ENCODE measurements at places on chromosomes 11 and 22.

DNA sequence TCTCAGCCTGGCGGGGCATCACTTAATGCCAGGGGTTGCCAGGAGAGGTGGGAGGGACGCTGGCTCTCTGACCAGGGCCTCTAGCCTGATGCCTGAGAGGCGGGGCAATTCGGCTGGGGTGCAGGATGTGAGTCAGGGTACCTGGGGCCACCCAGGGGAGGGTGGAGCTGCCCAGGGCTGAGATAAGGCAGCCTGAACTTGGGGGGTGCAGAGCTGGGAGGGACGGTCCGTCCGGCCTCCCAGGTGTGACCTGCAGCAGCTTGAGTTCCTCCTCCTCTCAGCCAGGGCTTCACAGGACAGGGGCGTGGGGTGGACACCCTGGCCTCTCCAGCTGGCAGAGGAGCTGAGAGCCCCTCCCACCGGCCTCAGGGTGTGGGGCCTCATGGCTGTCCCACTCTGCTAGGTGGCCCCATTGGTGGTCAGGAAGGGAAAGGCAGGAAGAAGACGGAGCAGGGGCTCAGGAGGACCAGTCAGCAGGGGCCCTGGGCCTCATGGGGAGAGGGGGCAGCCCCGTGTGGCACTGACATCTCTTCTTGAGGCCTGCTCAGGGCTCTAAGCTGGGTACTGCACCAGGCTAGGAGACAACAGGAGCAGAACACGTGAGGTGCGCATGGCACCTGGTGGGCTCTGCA, 942 bp upstream of the RPS6KA4 start:
- peak; percentile 34 for DNase-seq

- DNase-seq: peak; percentile 87
Measured at GRCh38 chr22:37807410-37808293, at the start of gene GCAT. GCAT (plus strand) TSS chr22:37807934; CDS start chr22:37807968, 34 bp downstream.

- DNase-seq: no peak
Measured at GRCh38 chr22:22909605-22910271, 22.1 kb downstream of the IGLL5 start.

DNA sequence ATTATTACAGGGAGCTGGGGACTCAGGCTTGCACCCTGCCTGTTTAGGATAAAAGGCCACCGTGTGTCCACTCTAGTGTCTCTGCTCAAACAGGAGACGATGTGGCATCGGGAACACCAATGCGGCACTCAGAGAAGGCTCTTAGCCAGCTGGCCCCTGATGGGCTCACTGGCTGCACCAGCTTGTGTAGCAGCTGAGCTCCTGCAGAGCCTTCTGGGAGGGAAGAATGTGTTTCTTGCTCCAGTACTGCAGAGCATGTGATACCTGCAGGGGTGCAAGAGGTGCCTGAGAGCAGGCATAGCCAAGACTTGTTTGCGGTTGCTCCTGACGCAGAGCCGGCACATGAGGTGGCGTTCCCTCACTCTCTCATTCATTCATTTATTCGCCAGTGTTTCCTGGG, 44.4 kb upstream of the KCNQ1OT1 start:
- no peak for DNase-seq

DNA sequence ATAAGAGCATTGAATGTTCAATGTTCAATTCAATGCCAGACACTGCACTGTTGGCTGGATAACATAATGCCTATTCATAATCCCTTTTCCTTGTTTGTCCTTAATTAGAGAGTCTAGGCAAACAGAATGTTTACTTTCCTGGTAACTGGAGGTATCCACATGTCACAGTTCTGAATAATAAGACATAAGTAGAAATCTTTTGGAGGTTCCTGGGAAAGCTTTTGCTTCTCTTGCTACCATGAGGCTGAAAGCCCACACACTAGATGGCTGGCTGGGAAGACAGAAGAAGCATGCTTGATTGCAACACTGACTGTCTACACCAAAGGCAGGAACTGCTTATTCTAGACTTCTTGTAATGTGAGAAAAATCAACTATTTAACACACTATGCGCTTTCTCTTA, 79.5 kb downstream of the GAB2 start:
- no peak for DNase-seq

- no peak for DNase-seq
Measured at GRCh38 chr22:32531931-32532819, 57.6 kb downstream of the FBXO7 start.

GRCh38 chr22:43829904-43830851, 18.1 kb upstream of the EFCAB6 start:
- no peak for DNase-seq

GRCh38 chr11:66082946-66083698, 13.1 kb downstream of the PACS1 start:
- DNase-seq: no peak

GRCh38 chr11:47212938-47213337, 1.8 kb upstream of the DDB2 start:
- DNase-seq: no peak

DNA sequence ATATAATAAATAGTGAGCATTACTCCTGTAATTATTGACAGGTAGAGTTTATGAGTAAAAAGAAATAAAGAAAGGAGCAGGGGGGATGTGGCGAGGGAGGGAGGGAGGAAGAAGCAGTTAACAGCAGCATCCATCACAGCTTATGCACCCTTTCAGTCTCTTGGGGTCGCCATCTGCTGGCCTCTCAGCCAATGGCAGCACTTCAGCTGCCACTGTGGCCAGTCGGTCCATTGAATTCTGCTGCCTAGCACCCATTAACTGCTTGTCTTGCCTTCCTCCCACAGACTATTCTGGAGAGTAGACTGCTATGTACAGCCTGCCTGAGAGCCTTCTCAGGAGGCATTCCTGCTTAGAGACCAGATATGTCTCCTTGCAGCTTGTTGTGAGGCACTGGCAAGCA, 388.3 kb downstream of the TENM4 start:
- DNase-seq: no peak

DNA sequence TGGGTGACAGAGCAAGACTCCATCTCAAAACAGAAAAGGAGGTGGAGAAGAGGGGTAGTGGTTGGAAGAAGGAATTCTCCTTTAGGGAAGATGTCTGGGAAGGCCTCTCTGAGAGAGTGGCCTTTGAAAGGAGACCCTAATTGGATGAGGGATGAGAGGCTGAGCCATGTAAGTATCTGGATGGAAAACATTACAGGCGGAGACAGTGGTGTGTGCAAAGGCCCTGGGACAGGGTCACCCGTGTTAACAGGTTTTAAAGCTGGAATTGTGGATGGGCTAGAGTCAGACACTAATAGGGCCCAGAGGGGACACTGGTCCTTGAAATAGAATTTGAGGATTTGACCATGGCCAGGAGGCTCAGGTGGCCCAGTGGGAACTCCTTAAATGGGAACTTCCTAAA, 10.4 kb downstream of the SNAP29 start:
- DNase-seq: no peak

DNA sequence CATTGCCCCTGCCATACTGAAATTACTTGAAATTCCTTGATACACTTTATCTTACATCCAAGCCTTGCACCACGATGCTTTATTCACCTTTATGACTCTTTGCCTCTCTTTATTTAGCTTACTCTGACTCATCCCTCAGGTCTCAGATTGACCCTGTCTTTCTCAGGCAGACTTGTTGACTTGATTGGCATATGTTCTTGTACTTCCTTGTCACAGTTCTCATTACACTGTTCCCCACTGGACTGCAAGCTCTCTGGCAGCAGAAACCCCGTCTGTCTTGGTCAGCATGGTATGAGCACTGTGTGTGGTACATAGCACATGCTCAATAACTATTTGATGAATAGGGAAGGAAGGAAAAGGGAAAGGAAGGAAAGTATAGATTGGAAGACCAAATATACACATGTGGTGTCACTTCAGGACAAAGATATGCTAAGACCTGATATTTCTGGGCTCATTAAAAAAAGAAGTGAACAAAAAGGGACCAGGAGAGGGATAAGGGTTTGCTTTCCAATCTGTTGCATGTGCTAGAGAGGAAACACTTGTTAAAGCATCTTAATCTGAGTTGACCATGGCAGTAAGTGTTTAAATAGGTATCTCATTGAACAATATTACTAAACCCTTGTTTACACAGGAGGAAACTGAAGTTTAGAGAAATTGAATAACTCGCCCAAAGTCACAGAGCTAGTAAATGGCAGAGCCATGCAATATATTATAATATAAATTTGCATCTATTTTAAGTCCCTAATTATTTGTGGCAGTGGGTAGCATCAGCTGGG, 7.2 kb downstream of the LYVE1 start:
- no peak for DNase-seq

- DNase-seq: no peak
Measured at GRCh38 chr11:1665313-1665712, 31.7 kb upstream of the KRTAP5-6 start.

DNA sequence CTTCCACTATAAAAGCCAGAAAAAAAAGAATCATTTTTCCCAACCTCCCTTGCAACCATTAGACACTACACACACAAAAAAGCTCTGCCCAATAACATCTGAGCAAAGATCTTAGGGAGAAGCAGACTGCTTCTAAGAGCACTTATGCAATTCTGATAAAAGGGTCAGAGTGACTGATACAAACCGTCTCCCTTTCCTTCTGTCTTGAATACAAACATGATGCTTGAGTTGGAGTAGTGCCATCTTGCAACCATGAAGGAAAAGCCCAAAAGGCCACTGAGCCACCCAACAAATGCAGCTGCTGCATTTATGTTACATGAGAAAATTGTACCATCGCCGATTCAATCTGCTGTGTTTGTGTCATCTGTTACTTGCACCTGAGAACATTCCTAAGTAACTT, 47.6 kb upstream of the EED start:
- DNase-seq: no peak

- no peak for DNase-seq
Measured at GRCh38 chr22:19039448-19039780, 82.8 kb downstream of the DGCR2 start.

- no peak for DNase-seq
Measured at GRCh38 chr22:26646158-26646557, 11.2 kb upstream of the MIAT start.

DNA sequence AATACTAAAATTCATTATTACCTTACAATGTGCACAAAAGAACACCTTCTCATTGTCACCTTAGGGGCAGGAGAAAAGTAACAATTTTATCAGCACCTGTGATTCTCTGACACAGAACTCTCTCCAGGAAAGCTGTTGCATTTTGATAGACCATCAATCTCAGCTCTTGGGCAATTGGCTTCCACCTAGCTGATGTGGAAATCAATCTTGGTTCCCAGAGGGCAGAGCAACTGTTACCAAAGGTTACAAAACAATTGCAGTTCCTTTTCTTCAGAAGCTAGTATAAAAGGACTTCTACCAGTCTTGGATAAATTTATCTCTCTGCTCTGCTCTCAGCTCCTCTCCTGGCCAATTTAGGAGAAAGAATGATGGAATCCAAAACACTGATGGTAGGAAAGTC, 157.8 kb upstream of the DDI1 start:
- DNase-seq: no peak

DNA sequence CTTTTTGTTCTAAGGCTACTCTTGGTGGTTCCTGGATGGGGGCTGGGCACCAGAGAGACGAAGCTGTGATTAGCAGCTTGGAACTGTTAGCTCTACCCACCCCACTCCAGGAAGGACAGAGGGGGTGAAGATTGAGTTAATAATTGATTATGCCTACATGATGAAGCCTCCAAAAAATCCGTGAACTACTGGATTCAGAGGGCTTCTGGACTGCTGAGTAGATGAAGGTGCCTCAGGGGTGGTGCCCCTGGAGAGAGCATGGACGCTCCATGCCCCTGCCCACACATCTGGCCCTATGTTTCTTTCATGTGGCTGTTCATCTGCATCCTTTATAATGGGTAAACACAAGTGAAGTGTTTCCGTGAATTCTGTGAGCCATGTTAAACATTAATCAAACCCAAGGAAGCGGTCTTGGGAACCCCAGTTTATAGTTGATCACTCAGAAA, 47.3 kb upstream of the CYP2D6 start:
- no peak for DNase-seq

DNA sequence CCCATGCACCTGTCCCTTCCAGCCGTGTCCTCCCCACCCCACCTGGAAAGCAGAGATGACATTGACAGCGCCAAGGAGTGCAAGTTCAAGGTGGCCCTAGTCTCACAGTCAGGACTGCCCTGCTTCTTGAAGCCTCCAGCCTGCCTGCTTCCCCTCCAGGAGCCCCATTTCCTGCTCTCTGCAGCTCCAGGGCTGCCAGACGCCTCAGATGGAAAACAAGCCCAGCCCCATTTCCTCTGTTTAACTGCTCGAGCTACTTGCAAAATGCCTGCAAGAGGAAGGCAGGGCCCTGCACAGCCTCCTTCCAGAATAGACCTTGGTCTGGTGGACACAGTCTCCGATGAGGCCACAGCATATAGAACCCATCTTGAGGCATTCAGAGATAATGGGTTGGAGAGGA, 5.0 kb upstream of the DGKZ start:
- no peak for DNase-seq

- no peak for DNase-seq
Measured at GRCh38 chr11:124955035-124955434, 1.0 kb downstream of the CCDC15 start.

DNA sequence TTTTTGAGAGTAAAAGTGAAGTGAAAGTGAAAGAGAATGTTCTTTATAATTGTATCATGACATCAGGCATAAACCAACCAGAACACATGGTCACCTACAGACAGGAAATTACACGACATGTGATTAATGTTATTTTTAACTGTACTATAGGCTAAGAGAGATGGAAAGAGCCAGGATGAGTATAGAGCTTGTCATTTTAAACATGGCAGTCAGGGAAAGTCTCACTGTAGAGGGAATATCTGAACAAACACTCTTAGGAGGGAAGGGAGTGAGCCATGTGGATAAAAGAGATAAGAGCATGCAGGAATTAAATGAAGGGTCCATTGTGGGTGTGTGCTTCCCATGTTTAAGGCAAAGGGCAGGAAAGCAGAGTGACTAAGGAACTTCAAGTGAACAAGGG, 599.1 kb upstream of the FAT3 start:
- no peak for DNase-seq

- DNase-seq: no peak
Measured at GRCh38 chr11:106281455-106282173, 204.2 kb downstream of the AASDHPPT start.

GRCh38 chr11:125923012-125923579, 18.8 kb downstream of the DDX25 start:
- peak; percentile 58 for DNase-seq

GRCh38 chr11:81979448-81979847, 754.2 kb downstream of the FAM181B start:
- DNase-seq: no peak

- DNase-seq: peak; percentile 44
Measured at GRCh38 chr11:6438979-6439571, 1.7 kb downstream of the HPX start.

GRCh38 chr11:1882265-1883238, 9.1 kb downstream of the PRR33 start:
- DNase-seq: peak; percentile 57

- DNase-seq: no peak
Measured at GRCh38 chr11:124170801-124171586, 12.2 kb upstream of the OR10D3 start.

- no peak for DNase-seq
Measured at GRCh38 chr11:104713401-104713800, 184.9 kb downstream of the CASP12 start.

Data from CD4-positive, alpha-beta T cell treated with Interleukin-4 for 4 hours (primary cell).